ENCODE measurements at places on chromosomes 11 and 22.

GRCh38 chr11:65856689-65857499 lies 1.1 kb downstream of the CFL1 start:
- peak; percentile 68 for DNase-seq

- DNase-seq, result no peak
Observed at GRCh38 chr11:47329987-47330931, 22.2 kb downstream of the MYBPC3 start.

- DNase-seq, result no peak
Observed at GRCh38 chr11:13364388-13364787, 86.8 kb downstream of the BMAL1 start.

DNA sequence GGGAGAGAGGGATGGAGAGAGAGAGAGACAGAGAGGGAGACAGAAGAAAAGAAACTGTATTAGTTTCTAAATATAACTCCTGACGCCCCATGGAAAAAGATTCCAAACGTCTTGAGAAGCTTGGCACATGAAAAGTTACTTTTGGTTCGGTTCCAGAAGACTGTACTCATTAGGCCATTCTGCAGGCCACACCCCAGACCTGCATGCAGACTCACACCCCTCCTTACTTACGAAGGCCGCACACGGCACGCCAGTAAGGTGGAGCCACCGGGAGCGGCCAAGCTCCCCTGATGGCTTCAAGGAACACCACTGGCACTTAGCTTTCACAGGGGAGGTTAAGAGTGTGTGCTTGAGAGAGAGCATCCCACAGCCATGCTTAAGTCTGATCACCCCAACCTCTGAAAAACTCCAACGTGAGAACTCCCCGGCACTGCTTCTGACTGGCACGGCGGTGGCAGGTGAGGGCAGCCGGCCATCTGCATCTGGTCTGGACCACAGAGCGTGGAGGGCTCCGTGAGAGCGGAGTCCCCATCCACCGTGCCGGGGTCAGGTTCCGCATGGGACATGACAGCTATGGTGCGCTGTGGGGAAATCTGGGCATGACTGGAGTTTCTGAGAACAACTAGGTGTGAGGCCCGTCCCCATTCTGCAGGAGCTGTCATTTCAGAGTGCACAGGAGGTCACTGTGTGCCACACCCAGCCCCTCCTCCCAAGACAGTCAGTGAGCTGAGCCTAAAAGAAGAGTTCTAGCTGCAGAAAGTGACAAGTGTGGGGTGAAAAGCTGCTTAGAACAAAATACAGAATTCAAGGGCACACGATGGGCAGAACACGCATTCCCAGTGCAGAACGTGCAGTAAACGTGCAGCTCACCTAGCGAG lies 62.4 kb downstream of the MYH9 start:
- no peak for DNase-seq

GRCh38 chr11:32152216-32152615 lies 61.3 kb downstream of the RCN1 start:
- no peak for DNase-seq

- DNase-seq, result no peak
Observed at GRCh38 chr22:17095538-17095937, 10.7 kb downstream of the IL17RA start.

- DNase-seq, result no peak
Observed at GRCh38 chr11:132590986-132591385, 941.3 kb downstream of the OPCML start.

GRCh38 chr11:123586568-123586967 lies 67.9 kb downstream of the SCN3B start:
- no peak for DNase-seq

GRCh38 chr22:30582051-30582450 lies 7.6 kb upstream of the GAL3ST1 start:
- DNase-seq, result no peak

DNA sequence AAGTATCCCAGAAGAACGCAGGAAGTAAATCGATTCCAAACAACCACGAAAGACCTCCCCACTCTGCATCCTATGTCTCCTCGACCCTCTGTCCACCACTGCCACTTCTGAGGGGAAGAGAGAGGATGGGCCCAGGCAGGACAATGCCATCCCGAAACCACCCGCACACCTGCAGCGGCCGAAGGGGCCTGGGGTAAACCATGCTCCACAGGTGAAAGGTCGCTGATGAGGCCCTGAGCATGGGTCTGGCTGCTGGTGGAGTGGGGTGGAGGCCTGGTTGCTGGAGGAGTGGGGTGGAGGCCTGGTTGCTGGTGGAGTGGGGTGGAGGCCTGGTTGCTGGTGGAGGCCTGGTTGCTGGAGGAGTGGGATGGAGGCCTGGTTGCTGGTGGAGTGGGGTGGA lies 13.1 kb downstream of the TOLLIP start:
- DNase-seq, result no peak

GRCh38 chr22:28023774-28024173 lies 104.7 kb upstream of the PITPNB start:
- no peak for DNase-seq

DNA sequence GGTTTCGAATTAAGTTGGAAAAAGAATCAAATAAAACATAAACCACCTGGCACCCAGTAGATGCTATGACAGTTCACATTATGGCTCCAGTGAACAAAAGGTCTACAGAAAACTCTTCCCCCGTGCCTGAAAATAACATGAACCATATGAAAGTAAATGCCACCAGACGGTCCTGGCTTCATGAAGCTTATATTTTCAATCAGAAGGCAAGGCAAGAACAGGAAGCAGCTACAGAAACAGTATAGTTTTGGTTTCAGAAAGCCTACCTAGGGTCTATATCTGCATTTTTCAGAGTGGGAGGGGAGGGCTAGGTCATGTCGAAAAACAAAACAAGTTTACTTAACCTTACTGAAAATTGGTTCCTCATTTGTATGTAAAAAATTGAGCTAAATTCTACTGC lies 9.8 kb downstream of the RAB30 start:
- DNase-seq, result no peak

GRCh38 chr22:23357053-23357452 lies 176.7 kb downstream of the BCR start:
- DNase-seq, result no peak

DNA sequence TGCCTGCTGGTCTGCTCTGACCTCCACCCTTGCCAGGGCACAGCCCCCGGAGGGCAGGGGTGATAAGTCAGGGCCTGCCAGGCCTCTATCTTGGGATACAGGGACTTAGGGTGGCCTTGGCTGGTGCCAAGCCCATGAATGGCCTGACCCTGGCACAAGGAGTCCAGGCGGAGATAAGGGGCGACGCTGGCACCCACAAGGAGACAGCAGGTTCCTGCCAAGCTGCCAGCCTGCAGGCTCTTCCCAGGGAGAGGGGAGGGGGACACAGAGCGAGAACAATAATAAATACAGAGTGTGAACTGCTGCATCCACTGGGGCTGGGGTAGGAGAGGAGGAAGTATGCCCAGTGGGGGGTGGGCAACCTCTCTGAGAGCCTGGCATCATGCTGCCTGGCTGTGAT lies 978 bp downstream of the CSDC2 start:
- no peak for DNase-seq

DNA sequence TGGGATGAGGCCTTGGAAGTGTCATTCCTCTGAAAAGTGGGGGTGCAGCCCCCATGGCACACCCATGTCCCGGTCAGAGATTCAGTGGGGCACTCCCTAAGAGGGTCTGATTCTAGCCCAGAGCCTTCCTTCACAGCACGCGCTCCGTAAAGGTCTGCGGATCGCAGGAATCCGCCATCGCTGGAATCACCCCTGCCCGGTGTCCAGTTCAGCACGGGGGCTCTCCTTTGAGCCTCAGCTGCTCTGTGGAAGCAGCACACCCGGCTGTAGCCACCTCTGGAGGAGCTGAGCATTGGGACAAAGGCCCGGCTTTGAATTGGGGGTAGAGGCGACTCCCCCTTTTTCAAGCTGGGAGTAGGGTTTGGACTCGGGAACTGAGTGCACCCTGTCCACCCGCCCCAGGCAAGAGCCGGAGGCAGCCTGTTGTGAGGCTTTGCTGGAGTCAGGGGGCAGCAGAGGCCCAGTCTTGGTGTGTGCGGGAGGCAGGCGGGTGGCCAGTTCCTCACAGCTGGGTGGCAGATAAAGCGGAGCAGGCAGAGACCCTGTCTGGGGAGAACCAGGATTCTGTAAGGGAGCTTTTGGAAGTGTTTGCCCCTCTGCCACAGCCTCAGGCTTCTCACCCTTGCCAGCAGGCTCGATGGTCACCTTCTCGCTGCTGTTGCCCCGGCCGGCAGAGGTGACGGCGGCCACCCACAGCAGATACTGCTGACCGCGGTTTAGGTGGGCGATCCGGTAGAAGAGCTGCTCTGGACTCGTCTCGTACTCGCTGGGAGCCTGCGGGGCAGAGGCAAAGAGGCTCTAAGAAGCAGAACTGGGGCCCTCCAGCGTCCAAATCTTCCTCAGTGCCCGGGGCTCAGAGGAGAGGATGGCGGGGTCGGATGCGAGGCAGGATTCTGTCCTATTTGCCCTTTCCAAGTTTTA lies 115.9 kb downstream of the CEP164 start:
- DNase-seq, result no peak

- no peak for DNase-seq
Observed at GRCh38 chr22:46612341-46612903, 7.8 kb upstream of the GRAMD4 start.

DNA sequence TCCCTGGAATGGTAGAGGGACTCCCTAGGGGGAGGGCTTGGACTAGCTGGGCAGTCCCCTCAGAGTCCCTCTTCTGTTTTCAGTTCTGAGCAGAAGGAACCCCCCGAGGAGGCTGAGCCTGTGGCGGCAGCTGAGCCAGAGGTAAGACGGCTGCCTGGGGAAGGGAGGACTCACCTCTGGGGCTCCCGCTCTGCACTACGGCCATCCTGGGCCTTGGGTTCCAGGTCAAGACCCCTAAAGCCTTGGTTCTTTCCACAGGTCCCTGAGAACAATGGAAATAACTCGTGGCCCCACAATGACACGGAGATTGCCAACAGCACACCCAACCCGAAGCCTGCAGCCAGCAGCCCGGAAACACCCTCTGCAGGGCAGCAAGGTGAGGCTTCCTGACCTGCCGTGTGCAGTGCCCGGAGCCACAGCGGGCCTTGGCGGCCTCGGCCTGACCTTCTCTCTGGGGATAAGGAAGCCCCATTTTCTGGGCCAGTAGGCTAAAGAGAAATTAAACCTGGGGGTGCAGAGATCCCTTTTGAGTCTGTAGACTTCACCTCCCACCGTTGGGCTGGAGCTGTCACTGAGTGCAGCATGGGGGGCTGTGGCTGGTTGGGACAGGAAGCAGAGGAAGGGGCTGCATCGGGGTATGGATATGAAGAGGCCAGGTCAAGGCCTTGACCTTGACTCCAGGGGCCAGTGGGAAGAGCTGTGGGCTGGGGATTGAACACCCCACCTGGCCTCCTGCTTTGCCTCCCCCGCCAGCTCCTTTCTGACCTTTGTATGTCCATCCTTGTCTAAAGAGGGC lies 15.0 kb downstream of the INCENP start:
- no peak for DNase-seq

DNA sequence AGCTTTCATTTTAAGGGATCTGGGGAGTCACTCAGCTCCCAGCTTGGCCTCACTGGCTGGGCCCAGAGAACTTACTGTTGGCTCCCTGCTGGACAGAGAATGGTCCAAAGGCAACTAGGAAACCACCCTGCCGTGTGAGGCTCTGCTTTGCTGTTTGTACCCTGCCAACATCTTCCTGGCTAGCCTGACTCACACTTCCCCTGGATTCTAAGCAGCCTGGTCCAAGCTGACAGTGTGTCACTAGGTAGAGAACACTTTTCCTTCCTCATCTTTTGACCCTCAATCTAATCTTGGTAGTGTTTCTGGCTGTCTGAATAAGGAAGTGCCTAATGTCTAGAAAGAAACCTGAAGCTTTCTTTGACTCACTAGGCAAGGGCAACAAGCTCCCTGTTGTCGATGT lies 76.7 kb downstream of the FAR1 start:
- no peak for DNase-seq

- DNase-seq, result no peak
Observed at GRCh38 chr22:11627798-11628650, 3900.0 kb upstream of the OR11H1 start.

GRCh38 chr11:678297-678696 lies 16.7 kb downstream of the DEAF1 start:
- DNase-seq, result no peak

- no peak for DNase-seq
Observed at GRCh38 chr11:57751176-57751575, 443 bp downstream of the BTBD18 start.

DNA sequence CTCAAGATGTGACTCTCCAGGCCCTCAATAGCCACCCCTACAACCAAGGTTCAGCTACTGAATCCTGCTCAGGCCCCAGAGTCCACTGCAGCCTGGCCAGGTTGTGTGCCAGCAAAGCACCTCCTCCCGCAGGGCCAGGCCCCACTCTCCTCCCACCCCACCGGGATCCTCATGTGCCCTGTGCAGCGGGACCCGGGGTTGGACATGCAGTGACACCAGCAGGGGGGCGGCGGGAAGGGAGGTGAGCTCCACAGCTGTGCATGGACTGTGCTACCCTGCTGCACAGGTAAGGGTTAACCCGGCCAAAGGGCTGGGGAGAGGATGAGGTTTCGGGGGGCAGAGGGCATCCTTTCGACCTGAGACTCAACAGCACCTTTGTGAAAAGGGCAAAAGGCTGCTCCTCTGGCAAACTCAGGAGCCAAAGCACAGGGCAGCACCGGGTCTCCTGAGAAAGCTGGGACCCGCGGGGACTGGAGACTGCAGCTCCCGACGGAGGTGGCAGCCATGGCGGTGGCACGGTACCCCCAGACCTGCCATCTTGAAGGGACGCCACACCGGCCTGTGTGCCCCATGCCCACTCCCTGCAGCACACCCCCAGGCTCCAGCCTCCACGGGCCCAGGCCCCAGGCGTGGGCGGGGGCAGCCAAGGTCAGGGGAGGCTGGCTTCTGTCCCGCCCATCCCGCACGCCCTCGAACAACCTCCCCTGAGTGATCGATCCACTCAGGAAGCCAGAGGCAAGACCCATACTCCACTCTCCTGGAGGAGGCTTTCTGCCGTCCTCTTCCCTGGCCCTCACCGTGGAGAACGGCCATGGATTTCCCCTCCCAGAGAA lies 10.6 kb downstream of the PLXNB2 start:
- DNase-seq, result no peak

DNA sequence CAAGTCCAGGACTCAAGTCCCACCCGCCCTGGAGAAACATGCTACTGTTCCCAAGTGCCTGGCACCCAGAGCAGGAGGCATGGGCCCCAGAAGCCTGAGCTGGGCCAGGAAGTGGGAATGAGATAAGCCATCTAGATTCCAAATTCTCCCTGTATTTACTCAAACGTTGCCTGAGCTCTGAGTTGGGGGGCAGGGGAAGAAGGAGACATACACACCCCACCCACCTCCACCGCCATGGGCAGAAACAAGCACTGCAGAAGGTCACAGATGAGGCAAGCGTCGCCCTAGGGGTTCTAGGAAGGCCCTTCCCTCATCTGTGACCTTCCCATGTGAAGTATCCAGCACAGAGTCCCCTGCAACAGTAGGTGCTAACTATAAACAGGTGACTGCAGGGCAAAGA lies 54.0 kb downstream of the PLEKHA7 start:
- no peak for DNase-seq

- no peak for DNase-seq
Observed at GRCh38 chr11:117188620-117189081, 10.1 kb downstream of the SIDT2 start.

Data from stimulated activated CD4-positive, alpha-beta T cell treated with anti-CD3 and anti-CD28 coated beads, TNF-alpha, amount 100 ng/mL, for 24 hours (primary cell).